ENCODE measurements at places on chromosomes 1 and 21. TPM values are rescaled to one million over a fixed set of nuclear protein-coding genes. Genes with fewer than 3 reads are reported as not detected.

LCE1B gene
- total RNA-seq, result not detected

ACTL8 gene
- 0.12 TPM for total RNA-seq

ERO1B gene
- total RNA-seq, result 3.1 TPM

FABP3 gene
- 52.1 TPM for total RNA-seq

SH2D1B gene
- not detected for total RNA-seq

PIGR gene
- total RNA-seq, result not detected

ELF3 gene
- total RNA-seq, result under 0.01 TPM

FCGR3B gene
- total RNA-seq, result not detected

ADORA3 gene
- not detected for total RNA-seq

CDA gene
- 4.0 TPM for total RNA-seq

GJA8 gene
- total RNA-seq, result not detected
